DMS79 treated with DMSO at 0.1 percent for 48 hours (cell line): ENCODE measurements at places on chromosomes 7 and 10.
A peak's percentile ranks its signal among the peaks of the same experiment; 100 is the strongest.

DNA sequence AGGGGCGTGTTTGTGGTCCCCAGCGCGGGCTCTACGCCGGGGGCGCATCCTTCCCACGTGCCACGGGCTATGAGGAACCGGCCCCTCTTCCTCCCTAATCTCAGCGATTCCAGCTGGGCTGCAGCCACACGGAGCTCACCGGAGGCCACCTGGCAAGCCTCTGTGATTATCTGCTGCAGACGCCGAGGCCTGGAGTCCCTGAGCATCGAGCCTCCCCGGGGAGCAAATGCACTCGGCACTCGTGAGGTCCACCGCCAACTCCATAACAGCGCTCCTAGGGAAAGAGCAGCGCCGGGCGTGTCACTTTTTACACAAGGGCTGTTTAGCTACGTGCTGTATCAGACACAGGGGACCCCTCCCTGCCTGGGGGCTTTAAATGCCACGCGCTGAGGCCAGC lies 101.2 kb downstream of the DYNC2I1 start:
- peak; percentile 37 for DNase-seq

- DNase-seq, result no peak
Observed at GRCh38 chr7:29032146-29032545, 74.0 kb upstream of the TRIL start.

- no peak for DNase-seq
Observed at GRCh38 chr10:5951167-5951711, 26.1 kb downstream of the IL15RA start.

- DNase-seq, result no peak
Observed at GRCh38 chr7:2452074-2452507, 24.1 kb downstream of the GRIFIN start.

DNA sequence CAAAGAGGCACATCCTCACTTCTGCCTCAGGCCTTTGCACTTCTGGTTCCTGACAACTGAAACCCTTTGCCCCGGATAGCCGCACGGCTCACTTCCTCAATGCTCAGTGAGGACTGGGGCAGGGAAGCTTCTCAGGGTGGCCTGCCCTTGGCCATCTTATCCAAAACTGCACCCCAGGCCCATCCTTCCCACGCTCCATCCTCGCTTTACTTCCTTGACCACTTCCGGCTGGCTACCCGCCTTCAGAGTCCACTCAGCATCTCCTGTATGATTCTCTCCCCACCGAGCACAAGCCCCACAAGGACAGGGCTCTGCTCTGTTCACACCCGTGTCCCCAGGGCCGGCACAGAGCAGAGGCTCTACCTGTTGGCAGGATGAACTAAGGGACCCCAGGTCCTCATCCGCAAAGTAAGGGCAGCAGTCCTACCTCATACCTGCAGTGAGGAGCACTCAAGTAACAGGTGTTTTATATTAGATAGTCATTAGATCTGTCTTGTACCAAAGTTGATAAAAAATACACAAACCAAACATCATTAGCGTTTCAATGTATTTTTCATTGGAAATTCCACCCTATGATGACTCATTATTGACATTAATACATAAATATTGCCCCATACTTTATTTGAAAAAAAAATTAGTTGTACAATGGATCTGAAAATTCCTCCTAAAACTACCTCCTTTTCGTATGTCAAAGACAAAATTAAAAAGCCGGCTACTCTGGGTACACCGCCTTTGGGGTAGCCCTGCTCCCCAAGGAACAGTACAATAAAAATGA lies 35.0 kb downstream of the GNA12 start:
- DNase-seq, result no peak

- no peak for DNase-seq
Observed at GRCh38 chr7:129924602-129925001, 28.2 kb downstream of the UBE2H start.

DNA sequence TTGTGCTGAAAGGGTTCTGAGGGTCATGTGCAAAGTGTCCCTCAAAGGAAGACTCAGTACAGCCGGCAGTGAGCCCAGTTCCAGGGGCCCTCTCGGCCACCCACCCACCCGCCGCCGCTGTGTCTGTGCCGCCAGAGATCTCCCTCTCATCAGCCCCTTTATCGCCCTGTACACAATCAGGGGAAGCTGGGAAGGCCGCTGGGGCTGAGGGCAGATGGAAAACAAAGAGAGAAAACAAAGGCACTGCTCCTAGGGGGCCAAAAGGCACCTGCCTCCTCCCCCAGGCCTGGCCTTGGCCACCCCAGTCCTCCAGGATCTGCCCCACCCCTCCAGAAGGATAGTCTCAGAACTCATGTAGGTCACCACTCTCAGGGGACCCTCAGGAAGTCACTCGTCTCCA lies 67.0 kb downstream of the ZMIZ1 start:
- DNase-seq, result no peak

DNA sequence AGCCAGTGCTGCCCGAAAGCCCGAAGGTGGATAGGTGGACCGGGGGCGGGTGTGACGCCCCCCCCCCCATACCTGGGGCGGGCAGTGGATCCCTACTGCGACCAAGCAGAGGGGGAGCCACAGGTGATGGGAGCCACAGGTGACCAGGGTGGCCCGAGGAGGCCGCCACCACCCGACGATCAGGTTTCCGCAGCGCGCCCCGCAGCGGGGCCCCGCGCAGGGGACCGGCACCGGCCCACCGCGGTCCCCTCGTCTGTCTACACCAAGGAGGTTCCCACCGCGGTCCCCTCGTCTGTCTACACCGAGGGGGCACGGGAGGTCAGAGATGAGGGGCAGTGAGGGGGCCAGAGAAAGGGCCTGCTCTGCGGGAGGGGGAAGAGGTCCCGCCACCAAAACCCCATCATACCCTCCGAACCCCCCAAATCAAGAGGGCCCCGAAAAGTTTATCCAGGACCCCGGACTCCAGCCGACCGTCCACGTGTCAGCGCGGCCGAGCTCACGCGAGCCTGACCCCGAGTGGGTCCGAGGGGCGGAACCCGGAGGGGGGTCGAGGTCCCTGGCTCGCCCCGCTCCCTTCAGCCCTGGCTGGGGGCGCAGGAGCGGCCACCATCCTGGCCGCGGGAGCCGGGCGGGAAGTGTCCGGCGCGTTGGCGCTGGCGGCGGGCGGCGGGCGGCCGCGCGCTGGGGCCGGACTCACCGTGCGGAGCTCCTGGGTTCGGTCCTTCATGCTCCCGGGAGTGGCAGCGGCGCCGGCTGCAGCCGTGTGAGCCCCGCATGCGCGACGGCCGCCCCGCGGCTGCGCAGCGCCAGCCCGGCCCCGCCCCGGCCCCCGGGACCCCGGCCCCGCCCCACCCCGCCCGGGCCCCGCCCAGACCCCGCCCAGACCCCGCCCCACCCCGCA lies at the start of gene STX1A:
Gene STX1A, minus strand, starts transcription at position 765 of the 901 bp plus-strand sequence. Its CDS starts 38 bp downstream, at position 727.
- DNase-seq, result peak; percentile 19

GRCh38 chr10:11336722-11337162 lies 274.7 kb downstream of the USP6NL start:
- DNase-seq, result no peak

DNA sequence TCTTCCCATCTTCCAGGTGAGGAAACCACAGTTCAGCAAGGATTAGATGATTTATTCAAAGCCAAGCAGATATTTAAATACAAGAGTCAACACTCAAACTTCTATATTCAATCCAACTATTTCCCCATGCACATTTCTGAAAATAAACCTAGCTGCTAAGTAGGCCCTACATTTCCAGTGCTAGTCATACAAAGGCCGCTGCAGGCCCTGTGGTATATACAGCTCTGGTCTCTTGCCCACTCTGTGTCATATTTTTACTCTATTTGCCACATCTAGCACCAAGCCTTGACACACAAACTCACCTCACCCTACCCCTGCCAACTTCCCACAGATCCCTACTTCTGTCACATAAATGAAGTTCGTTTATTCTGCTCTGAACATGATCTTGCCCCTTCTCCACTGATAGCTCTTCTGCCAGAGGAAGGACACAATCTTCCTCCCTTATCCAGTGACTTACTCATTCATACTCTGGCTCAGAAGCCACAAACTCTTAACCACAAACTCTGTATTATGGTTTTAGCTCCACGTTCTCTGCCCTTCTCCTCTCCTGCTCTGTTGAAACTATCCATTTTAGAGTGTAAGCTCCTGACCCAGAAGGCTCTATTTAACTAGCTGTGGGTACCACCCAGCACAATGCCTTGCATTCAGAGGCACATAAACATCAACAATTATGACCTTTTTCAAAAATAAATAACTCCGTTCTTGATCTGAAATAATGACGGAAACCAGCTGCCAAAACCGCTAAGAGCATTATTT lies 180.7 kb downstream of the CPEB3 start:
- no peak for DNase-seq

DNA sequence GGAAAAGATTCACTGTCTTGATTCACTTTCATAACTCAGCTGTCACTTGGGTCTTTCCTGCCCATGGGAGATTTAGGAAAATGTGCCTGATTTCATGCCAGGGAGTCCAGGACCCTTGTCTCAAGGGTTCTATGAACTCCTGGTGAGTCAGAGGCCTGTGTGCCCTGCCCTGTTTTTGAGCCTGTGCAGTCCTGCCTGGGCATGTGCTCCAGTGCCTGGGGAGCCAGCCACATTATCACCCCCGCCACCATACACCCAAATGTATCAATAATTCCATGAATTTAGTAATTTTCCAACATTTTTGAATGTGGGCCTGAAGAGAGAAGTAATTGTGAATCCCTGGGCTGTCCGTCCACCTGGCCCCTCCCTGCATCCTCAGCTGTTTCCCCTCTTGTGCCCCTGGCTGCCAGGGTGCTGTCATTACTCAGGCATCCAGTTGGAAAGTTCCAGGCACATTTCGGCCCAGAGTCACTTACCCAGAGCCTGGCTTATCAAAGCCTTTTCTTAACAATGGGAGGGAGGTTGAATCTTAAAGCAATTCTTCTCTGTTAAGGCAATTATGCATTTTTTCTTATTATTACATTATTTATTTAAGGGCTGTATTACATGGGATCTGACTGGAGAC lies 287.8 kb upstream of the CDC14C start:
- DNase-seq, result no peak

DNA sequence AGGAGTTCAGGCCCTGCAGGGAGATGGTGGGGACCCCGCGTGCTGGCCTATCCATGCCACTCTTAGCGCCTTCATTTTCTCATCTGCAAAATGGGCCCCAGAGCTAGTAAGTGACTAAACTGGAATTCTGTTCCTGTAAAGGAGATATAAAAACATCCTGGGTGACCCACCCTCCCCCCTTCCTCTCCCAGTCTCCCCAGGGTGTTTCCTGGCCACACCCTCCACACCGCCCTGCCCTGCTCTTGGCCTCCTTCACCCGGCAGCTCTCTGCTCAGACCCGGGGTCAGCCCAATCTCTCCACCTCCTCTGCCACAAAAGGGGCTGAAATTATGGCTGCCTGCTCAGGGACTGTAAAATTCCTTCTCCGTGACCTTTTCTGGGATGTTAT lies 70.7 kb downstream of the C10orf105 start:
- DNase-seq, result no peak

GRCh38 chr7:70044064-70044463 lies 445.8 kb downstream of the AUTS2 start:
- no peak for DNase-seq
